Activated T-helper 1 cell treated with Interleukin-2 at 50 U/mL for 16 hours (primary cell): ENCODE measurements at places on chromosomes 16 and 17.

DNA sequence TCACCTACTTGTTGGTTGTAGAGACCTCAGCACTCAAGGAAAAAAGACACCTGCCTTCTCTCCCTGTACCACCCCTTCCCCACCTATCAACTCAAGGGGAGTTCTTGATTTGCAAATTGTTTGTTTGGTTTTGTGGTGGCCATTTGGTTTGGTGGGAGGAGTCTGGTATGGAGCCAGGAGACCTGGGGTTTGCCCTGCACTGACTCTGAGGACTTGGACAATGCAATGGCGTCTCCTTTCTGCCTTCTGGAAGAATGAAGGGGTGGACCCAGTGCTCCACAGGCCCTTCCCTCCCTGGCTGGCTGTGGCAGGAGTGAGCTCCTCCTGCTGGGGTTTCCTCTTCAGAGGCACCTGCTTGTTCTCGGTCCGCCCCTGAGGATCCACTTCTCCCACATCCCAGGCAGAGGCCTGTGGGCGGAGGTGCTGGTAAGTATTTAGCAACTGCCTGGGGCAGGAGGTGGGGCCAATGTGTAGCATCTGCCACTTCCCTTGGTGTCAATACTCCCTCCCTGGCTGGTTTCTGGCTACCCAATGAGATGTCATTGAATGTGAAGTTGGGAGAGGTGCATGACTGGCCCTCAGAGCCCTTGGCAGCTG, 164.5 kb downstream of the NTN1 start:
- DNase-seq: no peak

DNA sequence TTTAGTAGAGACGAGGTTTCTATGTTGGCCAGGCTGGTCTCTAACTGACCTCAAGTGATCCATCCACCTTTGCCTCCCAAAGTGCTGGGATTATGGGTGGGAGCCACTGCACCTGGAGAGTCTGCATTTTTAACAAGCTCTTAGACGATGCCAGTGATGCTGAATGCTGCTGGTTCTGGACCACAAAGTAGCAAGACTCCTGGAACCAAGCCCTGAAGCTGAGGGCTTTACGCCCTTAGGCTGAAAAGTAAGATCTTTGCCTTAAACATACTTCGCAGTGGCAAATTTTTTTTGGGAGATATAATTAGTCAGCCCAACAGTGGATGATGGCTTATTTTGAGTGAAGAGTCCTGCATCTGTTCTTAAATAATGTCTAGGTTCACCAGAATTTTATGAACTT, 14.0 kb downstream of the METTL9 start:
- no peak for DNase-seq

GRCh38 chr16:53614346-53614745, 89.3 kb downstream of the RPGRIP1L start:
- no peak for DNase-seq

GRCh38 chr16:83923581-83924365, 24.9 kb downstream of the MLYCD start:
- DNase-seq: no peak

GRCh38 chr16:20510323-20510722, 59.0 kb downstream of the ACSM2A start:
- DNase-seq: no peak

DNA sequence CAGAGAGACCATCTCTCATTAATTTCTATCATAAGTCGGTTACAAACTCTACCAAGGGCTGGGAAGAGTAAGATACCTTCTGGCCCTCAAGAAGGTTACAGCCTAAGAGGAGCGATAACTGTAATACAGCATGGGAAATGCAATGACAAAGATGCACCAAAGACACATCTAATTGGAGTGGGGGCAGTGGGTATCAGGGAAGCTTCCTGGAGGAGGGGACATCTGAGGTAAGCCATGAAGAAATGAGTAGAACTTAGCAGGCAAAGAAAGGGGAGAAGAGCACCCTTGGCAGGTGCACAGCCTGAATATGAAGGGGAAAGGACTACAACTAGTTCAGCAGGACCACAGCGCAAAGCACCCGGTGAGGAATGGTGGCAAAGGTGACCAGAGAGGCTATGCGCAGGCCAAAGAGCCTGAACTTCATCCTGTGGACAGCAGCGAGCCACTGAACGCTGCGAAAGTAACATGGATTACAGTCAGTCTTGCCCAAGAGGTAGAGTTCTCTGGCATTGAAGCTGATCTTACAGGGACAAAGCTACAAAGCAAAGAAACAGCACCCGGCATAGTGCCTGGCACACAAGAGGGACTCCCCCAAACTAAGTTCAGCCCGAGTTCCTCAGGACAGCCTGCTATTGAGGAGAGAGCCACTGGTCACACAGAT, 2.8 kb downstream of the TBC1D10B start:
- DNase-seq: no peak

GRCh38 chr17:48335858-48336500, 94.0 kb downstream of the SKAP1 start:
- no peak for DNase-seq

DNA sequence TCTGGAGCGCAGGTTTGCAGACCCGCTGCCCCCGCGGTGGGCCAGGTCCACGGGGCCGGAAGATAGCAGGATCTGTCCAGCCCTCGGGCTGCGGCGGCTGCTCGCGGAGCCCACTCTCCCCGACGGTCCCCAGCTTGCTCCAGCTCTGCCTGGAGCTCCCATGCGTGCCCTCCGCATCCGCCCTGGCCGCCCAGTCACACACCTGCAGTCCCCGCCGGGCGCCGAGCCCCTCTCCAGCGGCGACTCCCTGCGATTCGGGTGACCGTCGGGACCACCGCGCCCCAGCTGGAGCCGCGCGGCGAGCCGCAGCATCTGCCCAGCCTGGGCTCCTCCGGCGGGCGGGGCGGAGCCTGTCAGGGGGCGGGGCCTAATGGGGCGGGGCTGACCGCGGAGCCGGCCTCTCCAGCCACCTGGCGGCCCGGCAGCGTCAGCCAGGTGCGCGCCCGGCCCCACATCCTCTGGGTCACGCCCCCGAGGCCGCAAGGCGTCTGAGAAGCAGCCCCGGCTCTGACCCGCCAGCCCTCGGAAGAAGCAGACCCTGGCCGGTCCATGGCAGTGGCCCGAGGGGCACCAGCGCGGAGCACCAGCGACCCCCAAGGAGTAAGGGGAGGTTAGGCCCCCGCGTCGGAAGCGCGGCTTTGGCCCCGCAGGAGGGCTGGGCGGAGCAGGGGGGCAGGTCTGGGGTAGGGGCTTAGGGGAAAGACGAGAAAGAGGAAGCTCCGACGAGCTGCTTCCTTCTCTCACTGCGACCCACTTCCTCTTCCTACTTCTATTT, at the start of gene PIK3R5:
PIK3R5 (minus strand) TSS at position 314 of the 775 bp plus-strand sequence. CDS start 54,213 bp downstream, outside the sequence.
- peak; percentile 77 for DNase-seq

- no peak for DNase-seq
Measured at GRCh38 chr17:50667259-50668024, 32.8 kb downstream of the ABCC3 start.
